Left lobe of liver (tissue), 2 donors: ENCODE measurements at places on chromosomes 6 and 20. TPM values are rescaled to one million over a fixed set of nuclear protein-coding genes. Genes with fewer than 3 reads are reported as not detected.

The LCA5 gene
- total RNA-seq, result 0.45 TPM

The GRM1 gene
- not detected for total RNA-seq

The GGTLC1 gene
- total RNA-seq, result not detected

The EYS gene
- total RNA-seq, result 1.3 TPM

The TAB2 gene
- total RNA-seq, result 26.9 TPM
